SJCRH30 (cell line): ENCODE measurements at places on chromosomes 16 and 17. TPM values are rescaled to one million over a fixed set of nuclear protein-coding genes. Genes with fewer than 3 reads are reported as not detected.

DNA sequence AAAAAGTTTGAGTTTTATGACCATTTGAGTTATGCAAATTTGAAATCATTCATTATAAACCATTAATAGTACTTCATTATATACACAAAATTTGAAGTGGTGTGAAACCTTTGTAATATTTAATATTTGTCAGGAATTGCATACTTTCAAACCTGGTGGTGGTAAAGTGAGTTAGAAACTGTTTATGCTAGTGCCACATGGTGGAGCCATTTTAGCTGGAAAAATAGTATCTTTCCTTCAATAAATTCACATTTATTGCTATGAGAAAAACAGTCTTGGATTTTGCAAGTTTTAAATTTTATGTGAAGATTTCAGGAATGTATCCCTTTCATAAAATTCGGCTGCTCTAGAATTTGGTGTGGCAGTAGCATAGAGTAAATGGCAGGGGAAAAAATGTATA is 7.3 kb upstream of the BLMH start:
- no peak for DNase-seq

DNA sequence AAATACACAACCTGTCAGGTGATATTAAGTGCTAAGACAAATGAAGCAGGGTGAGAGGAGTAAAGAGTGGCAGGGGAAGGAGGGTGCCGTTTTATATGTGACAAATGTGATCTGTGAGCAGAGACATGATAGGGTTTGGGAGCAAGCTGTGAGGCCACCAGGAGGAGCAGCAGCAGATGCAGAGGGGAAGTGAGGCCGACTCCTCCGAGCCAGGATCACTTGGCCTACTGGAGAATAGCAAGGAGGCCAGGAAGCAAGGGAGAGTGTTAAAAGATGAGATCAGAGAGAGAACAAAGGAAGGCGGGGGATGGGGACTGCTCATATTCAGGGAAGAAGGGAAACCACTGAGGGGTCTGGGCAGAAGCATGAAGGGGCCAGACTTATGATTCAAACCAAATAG is 129.4 kb downstream of the TANGO6 start:
- peak; percentile 8 for DNase-seq

Gene HEXIM2
- total RNA-seq, result 6.2 and 6.3 TPM in 2 replicates

- peak; percentile 51 for DNase-seq
Observed at GRCh38 chr16:4241258-4241927, 487 bp downstream of the SRL start.

DNA sequence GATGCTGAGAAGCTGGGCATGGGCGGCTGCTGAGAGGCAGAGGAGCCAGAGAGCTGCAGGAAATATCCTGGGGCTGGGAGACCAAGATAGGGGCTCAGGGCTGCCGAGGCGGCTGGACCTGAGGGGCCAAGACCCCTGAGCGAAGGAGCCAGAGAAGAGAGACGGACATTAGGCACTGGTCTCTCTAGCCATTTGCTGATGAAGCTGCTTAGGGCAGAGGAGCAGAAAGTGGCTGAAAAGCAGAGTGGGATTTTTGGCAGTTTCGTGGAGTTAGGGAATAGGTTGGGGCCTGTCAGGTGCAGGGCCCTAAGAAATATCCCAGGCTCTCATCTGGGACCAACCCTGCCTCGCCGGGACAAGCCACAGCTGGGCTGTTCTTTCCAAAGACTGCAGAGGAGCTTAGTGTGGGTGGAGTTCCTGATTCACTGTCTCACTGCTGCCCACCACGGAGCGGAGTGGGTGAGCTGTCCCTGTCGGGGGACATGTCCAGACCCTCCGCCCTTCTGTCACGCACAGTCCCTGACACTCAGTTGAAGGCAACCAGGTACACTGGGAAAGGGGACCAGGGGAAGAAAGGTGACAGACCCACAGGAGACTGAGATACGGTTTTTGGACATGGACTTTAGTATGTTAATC is 11.3 kb upstream of the DNASE1 start:
- DNase-seq, result no peak

DNA sequence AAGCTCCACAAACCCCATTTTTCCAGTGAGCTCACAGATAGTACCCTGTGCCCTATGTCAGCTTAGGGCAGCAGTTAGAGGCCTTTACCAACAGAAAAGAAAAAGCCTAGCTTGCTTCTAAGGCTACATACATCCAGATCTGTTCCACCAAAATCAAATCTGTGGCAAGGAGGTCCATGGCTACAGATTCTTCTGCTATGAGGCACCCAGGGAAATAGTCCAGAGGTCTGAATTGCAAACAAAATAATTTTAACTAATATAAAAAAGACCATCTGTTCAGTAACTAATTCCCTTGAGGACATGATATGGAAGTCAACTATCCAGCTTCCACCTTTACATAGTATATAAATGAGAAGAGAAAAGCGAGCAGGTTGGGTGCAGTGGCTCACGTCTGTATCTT is 129.3 kb downstream of the PARN start:
- DNase-seq, result no peak

DNA sequence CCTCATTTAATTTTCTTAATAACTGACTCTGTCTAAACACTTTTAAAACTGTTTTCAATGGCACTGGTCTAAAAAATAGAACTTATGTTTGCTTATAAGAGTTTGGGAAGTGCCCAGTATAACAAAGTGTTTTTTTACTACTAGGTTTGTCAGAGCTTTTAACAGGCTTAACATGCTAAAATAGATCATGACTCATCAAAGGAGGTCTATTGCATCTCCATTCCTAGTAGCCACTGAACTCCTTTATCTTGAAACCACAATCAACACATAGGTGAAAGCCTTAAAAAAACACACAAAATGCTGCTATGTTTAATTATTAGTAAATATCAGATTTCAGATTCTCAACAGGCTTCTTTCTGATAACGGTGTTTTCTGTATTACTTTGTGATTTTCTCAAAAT is 196.4 kb upstream of the KIF2B start:
- DNase-seq, result peak; percentile 9

Gene KCNJ2
- 0.13 and 0.16 TPM in 2 replicates for total RNA-seq

Gene CIBAR2
- 0.04 and 0.41 TPM in 2 replicates for total RNA-seq

DNA sequence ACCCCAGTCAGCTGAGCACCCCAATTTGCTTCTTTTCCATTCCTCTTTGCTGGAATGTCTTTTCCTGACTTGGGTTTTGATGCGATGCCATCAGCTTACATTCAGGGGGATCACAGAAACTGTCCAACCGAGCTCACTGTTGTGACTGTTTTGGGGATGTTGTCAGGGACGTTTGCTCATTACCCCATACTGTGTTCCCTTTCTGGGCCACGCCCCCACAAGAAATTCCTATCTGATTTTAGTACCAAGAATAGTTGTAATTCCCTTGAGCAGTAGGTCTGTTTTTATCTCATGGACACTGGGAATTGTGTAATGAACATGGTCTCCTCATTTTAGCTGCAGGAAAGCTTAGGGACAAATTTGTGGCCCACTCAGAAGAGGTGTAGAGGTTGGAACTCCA is 2.6 kb upstream of the NTN1 start:
- no peak for DNase-seq

DNA sequence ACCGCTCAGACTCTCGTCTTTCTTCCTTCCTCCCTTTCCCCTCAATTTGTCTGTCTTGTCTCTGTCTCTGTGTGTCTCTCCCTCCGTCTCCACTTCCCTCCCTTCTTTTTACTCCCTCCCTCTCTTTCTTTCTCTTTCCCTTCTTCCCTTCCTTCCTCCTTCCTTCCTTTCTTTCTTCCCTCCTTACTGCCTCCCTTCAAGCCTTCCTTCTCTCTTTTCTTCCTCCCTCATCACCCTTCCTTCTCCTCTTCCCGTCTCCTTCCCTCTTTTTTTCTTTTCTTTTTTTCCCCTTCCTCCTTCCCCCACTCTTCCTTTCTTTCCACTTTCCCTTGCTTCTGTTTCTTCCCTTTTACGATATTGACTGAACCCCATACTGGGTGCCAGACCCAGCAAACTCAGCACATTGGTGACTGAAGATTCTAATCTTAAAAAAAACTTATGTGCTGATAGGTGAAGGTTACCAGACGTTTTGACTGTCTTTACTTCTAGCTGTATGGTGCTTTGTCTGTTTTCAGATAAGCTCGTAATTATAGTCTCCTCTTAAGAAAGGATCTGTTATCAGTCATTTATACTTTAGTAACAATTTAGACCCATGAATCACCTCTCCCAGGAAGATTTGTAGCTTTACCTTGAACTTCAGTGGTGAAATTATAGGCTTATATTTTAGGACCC is 481 bp upstream of the BRD7 start:
- DNase-seq, result no peak

- DNase-seq, result no peak
Observed at GRCh38 chr16:57759541-57760356, 24.2 kb downstream of the KATNB1 start.

DNA sequence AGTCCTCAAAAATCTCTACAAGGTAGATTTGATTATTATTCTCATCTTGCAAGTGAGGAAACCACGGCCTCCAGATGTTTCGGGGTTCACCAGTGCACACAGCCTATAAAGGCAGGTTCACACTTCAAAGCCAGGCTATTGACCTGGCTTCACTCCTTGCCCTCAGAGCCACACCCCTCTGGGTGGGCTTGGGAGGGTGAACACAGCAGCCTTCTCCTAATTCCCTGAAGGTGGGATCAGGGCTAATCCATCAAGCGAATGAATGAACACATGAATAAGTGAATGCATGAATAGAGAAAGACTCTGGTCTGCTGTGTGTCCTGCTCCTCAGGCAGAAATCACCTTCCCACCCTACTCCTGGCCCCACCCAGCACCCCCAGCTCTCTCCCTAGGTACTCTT is 139.0 kb downstream of the CYLD start:
- no peak for DNase-seq

- DNase-seq, result no peak
Observed at GRCh38 chr17:49343273-49343672, 18.8 kb downstream of the ZNF652 start.

DNA sequence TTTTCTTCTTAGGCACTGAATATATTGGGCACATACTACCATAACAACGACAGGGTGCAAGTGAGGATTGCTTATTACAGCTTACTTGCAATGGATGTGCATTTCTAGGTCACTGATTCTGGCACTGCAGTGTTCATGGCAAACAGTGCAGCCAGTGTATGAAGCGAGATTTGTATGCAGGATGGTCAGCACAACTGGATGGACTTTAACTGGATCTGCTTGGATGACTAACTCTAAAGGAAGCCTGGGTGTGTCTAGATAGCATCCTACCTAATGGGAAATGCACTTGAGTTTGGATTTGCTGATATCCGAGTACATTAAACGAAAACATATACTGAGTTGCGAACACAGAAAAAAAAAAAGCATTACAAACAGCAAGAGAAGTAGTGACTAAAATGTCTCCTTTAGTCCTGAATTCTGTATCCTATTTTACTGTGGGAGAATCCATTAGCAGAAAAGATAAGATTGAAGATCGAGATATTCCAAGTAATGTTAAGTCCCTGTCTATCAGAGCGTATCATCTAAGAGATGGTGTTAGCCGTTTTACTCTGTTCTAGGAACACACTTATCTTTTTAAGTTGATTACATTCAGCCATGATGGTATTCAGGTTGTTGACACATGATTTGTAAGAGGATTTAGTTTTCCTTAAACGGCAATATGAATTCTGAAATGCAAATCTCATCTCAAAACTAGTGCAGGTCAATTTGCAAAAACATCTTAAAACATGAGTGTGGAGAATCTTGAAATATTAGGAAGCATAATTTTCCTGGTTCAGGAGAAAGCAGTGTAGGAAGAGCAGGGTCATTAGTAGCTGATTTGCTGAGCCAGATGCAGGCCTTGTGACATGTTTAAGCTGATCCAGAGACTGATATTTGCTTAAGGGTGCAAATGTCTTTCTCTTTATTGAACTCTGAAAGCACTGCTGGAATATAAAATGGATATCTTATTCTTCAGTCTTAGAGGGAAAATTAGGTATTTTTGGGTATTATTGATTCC is 142.6 kb upstream of the CPHXL start:
- DNase-seq, result no peak

DNA sequence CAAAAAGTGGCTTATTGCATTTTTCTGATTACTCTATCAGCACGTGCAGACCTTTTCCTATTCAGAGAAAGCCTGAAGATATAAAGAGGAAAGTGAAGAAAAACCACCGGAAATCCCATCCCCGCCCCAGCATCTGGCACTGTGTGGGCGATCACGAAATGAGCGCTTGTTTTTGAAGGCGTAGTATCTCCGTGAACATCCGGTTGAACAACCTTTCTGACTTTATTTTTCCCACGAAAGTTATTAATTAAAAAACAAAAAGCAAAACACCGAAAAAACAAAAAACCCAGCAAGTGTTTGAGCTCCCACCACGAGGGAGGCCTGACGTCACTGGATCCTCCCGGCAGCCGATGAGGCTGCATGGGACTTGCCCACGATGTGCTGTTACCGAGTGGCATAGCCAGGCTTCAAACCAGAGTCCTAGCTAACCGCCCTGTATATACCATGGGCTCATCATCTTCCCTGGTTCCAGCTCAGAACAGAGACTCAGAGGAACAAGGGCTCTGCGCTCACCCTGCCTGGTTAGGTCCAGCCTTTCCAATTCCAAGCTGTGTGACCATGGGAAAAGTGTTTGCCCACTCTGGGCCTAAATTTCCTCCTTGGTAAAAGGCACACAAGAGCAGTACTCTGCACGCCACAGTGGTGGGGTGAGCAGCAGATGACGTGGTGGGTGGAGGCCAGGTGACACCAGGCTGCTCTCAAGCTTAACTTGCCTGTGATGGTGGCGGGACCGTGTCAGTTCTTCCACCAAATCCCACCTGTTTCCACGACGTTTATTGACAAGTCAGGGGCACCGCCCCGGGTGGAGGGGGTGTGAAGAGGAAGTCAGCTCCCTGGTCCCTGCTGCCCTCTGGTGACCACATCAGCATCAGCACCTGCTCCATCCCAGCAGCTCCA is 34.3 kb upstream of the IL21R start:
- peak; percentile 91 for DNase-seq

GRCh38 chr16:28285649-28286048 is 6.7 kb upstream of the SBK1 start:
- DNase-seq, result no peak

Gene TP53TG3
- not detected in 2 replicates for total RNA-seq

- no peak for DNase-seq
Observed at GRCh38 chr16:88965826-88966480, 11.1 kb downstream of the CBFA2T3 start.

Gene AANAT
- 0.24 and 0.58 TPM in 2 replicates for total RNA-seq

Gene ACSM2A
- not detected in 2 replicates for total RNA-seq

Gene TBC1D3E
- total RNA-seq, result not detected in 2 replicates

Gene PRSS27
- total RNA-seq, result 0.33 and 0.40 TPM in 2 replicates

- DNase-seq, result no peak
Observed at GRCh38 chr17:33908363-33909064, 346.6 kb upstream of the CCL2 start.

DNA sequence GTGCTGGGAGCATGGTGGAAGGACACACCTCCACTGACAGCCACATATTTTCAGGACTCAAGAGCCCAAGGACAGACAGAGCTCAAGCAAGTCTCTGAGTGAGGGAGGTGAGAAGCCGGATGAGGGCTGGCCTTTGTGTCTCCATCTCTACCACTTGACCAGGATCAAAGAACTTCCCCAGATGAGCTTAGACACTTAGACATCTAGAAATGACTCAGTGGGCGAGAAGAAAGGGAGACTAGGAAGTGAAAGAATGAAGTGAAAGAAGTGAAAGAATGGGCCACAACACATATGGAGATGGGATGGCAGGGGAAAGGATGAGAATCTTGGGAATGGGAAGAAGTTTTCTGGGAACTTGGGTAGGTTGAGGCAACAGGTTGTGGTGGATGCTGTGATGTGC is 274.9 kb upstream of the CCL2 start:
- no peak for DNase-seq
